ENCODE measurements at places on chromosomes 1 and 21.

DNA sequence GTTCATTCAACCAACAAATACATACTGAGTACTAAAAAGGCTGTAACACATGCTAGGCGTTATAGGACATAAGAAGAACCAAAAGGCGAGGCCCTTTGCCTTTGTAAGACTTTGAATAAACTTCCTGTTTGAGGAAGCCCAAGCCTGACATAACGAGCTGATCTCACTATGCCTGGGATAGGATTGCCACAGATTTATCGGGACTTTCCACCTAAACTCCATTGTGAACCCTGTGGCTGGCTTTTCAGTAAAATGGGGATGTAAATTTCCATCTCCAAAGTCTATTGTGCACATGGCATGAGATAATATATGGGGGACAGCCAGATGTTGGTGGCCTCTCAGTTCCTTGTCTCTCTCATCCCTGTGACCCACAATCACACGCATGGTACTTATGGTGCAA lies 41.9 kb downstream of the LMO4 start:
- DNase-seq = no peak

GRCh38 chr1:33655496-33655895 lies 183.1 kb downstream of the ZSCAN20 start:
- no peak for DNase-seq

DNA sequence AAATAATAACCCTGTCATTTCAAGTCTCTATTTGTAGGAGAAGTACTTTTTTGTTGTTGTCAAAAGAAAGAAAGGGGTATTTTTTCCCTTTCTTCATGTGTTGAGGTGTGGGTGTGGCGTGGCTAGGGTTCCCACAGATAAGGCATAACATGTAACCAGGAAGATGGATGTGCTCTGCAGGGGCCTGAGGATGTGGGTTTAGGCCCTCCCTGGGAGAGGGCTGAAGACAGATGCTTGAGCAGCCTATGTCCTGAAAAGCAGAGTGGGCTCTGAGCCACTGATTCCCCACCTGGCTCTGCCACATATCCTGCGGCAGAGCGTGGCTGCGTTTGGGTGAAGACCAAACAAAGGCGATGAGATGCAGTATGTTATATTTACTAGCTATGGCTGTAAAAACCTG lies 13.9 kb upstream of the ADAR start:
- DNase-seq = no peak

DNA sequence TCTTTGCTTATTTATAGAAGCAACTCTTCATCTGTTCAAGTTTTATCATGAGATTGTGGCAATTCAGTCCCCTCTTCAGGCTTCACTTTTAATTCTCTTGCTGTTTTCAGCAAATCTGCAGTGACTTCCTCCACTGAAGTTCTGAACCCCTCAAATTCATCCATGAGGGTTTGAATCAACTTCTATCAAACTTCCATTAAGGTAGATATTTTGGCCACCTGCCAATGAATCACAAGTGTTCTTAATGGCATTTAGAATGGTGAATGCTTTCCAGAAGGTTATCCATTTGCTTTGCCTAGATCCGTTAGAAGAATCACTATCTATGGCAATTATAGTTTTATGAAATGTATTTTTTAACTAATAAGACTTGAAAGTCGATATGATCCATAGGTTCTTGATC lies 946.7 kb upstream of the B3GALT2 start:
- no peak for DNase-seq

DNA sequence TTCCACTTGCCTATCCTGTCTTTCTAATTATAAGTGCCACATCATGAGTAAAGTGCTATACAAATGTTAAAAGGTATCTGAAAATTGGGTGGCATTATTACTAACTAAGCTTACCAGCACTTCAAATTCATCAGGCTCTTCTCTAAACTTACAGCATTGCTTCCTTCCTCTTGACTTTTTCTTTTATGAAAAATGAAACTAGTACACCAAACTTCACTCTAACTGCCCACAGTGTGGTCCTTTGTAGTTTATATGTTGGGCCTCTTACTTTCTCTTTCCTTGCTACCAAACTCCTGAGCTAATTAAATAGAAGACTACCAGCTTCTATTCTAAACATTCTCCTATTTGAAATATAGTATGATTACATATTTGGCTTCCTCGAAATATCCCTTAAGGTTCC lies 81.8 kb downstream of the NOTCH2 start:
- no peak for DNase-seq

DNA sequence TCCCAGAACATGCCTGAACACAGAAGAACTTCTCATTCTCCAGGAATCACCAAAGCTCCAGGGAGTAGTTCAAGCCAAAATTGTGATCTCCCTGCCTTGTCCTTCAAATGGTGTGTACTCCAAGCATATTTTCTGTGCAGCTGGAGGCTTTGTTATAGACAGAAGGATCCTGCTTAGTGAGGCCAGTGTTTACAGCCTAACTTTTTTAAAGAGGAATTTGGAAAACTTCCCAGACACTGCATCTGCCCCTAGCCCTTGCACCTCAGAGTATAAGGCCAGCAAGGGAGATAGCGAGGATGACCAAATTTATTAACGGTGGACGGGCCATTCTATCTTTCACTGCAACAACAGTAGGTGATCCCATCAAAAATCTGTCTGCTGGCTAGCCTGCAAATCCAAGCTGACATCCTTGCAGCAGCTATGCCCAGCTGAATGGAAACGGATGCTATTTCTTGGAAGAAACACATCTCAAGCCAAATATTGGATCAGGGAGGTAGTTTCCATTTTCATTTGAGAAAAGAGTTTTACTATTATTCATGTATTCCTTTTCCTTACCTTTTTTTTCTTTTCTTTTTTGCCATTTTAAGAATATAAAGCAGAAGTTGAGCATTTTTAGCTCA lies 249.8 kb downstream of the USH2A start:
- no peak for DNase-seq

DNA sequence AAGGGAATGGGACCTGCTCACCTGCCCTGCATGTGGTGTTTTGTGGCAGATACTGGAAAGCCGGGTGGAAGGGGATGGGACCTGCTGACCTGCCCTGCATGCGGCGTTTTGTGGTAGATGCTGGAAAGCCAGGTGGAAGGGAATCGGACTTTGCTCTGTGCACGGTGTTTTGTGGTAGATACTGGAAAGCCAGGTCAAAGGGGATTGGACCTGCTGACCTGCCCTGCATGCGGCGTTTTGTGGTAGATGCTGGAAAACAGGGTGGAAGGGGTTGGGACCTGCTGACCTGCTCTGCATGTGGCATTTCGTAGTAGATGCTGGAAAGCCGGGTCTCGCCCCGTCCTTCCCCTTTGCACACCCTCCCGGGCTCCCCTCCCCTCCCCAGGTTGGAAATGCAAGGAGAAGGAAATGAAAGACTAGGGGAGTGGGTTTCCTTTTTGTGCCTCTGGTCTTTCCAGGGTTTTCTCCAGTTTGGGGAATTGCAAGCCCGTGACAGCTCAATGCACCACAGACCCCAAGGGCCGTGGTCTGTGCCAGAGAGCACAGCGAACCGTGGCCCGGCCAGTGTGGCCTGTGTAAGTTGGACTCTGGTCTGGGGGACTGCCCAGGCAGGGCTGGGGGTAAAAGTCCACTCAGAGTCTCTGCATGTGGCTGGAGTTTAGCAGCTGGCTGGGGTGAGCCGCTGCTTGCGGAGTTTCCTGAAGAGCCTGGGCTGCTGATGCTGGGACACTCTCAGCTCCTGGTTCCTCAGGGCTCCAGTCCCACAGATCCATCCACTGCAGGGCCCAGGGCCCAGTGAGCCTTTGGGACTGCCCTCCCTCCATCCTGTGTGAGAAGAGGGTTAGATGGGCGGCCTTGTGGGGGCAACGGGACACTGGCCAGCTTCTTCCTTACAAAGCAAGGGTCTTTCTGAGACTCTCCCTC lies 105.5 kb downstream of the CRYAA start:
- no peak for DNase-seq

DNA sequence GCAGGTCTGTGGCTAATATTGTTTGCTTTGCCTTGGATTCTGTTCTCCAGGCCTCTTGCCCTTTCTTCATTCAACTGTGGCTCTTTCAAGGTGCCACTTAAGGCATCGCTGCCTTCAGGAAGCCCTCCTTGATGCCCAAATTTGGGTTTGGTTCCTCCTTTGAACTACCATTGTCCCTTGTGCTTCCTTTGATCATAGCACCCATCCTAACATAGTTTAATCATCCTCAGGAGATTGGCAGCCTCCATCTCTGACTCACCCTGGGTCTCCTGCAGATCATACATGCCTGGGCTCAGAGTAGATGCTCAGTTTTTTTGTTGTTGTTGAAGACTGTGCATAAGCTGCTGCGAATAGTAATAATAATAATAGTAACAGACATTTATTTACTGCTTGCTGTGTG lies 54.4 kb upstream of the ACOT11 start:
- no peak for DNase-seq

DNA sequence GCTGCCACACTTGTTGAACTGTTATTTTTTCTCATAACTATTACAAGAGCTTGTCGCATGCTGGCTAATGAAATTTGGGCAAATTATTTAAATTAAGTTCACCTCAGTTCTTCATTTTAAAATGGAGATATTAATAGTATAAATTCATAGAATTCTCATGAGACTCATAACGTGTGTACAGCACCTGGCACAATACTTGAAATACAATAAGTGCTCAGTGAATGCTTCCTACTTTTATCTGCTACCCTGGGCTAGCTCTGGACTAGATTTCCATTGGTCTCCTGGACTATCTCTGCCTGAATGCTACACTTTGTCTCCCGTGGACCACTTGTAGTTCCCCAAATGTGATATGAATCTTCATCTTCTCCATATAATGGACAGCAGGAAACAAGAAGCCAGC lies 919 bp downstream of the SLAMF6 start:
- no peak for DNase-seq

- DNase-seq = no peak
Measured at GRCh38 chr1:247146671-247147070, 25.1 kb downstream of the ZNF124 start.

- no peak for DNase-seq
Measured at GRCh38 chr1:101205457-101205856, 31.4 kb upstream of the S1PR1 start.

GRCh38 chr21:26019236-26019635 lies 151.3 kb downstream of the APP start:
- DNase-seq = no peak

- DNase-seq = no peak
Measured at GRCh38 chr1:197413564-197413963, 145.5 kb downstream of the CRB1 start.

DNA sequence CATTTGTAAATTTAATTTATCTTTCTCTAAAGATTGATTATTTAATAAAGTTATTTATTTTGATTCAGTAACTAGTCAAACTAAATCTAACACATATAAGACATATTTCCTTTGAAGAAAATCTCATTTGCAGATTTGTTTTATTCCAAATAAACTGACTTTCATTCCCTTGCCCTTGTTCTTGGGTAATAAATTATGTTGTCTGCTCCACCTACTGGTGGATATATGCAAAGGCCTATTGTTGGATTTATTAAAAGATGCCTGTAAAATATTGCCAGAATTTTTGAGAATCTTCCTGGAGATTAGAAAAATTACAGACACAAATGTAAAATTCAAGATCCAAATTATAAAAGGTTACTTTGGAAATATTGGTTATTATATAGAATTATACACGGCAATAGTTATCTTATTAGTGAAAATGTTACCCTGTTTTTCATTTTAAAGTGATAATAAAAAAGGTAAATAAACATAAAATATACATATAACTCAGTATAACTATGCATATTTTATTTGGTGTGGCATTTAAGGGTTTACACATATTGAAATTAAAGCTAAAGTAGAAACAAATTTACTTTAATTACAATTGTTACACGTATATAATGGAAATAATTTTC lies 116.1 kb downstream of the SPATA17 start:
- peak; percentile 27 for DNase-seq

GRCh38 chr1:85599076-85599491 lies 18.5 kb downstream of the CCN1 start:
- DNase-seq = no peak

DNA sequence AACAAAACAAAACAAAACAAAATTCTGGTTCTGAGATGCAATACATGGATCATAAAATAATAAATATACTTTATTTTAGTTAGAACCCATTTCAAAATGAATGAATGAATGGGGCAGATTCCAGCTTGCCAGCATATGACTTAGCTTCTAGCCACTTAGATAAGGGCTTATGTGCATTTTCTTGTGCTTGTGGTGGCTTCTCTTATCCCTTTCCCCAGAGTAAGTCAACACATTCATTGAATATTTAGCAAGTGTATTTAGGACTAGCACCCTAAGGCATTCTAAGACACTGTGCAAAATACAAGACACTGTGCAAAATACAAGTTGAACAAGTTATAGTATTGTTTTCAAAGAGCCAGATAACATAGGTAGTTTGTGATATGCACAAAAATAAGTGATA lies 4.7 kb downstream of the ADIPOR1 start:
- DNase-seq = peak; percentile 41

DNA sequence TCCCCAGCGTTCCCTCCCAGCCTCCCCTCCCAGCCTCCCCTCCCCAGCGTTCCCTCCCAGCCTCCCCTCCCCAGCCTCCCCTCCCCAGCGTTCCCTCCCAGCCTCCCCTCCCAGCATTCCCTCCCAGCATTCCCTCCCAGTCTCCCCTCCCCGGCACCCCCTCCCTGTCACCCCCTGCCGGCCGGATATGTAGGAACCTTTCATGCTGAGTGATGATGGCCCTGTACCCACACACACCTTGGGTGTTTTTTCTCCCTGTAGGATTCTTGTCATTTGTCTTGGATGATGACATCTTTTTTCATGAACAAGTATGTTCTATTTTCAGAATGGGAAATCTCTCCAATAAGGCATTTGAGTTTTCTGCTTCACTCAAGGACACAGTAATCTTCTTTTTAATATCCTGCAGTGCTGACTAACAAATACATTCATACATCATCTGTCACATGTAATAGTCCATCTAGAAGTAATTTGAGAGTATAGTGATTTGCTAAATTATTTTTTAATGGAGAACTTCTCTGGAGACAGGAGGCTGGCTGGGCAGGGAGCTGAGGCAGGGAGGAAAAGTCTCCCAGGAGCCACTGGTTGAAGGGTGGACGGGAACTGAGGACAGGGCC lies 19.5 kb downstream of the FTCD start:
- no peak for DNase-seq

- DNase-seq = no peak
Measured at GRCh38 chr1:9075022-9075421, 5.6 kb upstream of the SLC2A5 start.
